ENCODE measurements at places on chromosomes 6 and 20.

DNA sequence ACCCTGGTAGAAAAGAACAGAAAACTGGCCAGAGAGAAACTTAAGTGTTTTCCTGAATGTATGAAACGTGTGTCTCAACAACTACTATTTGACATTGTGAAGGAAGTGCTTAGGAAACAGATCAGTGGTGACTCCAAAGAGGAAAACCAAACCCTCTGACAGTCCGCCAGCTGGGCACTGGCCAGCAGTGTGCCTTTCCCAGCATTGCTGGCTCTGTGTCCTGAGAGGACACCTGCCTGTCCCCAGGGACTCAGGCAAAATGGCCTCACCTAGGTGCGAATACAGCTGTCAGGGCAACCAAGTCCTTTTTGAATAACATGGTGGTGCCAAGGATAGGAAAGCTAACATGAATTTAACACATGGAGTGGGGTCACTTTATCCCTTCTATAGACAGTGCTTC lies 72.5 kb downstream of the NDUFAF5 start:
- no peak for DNase-seq

- no peak for DNase-seq
Observed at GRCh38 chr6:52958546-52959255, 36.4 kb downstream of the GSTA4 start.

GRCh38 chr20:21498635-21499034 lies 15.2 kb downstream of the NKX2-2 start:
- no peak for DNase-seq

DNA sequence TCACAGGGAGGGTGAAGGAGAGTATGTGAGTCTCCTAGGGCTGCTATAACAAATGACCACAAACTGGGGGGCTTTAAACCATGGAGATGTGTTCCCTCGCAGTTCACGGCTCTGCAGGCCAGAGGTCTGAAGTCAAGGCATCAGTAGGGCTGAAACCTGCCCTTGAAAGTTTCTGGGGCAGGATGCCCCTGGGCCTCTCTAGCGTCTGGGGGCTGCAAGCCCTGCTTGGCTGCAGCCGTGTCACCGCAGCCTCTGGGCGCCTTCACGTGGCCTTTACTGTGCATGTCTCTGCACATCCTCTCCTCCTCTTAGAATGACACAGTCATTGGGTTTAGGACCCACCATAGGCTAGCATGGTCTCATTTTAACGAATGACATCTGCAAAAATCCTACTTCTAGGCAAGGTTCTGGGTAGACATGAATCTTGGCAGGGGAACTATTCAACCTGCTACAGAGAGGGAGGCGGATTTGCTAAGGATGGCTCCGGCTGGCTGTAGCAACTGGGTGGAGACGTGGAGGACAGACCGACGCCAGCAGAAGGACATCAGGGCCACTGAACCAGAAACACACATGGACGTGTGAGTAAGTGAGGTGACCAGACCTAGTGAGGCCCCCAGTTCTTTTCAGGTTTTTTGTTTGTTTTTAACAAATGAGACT lies 58.6 kb downstream of the PHACTR3 start:
- no peak for DNase-seq

DNA sequence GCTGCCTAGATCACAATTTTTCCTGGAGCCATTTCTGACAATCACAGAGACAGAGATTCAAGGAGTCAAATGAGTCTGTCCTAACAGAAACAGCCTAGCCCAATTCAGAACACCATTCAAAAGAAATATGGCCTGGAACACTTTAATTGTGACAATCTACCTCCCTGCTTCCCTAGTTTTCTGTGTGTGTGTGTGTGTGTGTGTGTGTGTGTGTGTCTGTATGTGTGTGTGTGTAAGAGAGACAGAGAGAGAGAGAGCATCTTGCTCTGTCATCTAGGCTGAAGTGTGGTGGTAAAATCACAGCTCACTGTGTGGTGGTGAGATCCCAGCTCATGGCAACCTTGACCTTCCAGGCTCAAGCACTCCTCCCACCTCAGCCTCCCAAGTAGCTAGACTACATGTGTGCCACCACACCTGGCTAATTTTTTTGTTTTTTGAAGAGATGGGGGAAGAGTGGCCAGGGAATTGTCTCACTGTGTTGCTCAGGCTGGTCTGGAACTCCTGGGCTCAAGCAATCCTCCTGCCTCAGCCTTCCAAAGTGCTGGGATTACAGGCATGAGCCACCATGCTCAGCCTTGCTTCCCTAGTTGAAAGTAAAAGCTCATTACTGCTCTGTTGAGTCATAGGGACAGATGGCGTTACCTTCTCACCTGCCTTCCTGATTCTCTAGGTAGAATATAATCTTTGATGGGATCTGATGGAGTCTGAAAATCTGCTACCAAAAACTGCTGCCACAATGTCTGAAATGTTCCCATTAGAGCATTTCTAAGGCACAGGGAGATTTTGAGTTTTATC lies 89.6 kb upstream of the BEND6 start:
- DNase-seq = no peak

- DNase-seq = peak; percentile 57
Observed at GRCh38 chr6:13813621-13814175, 659 bp downstream of the MCUR1 start.

- DNase-seq = peak; percentile 46
Observed at GRCh38 chr20:44646641-44647274, 4.7 kb downstream of the ADA start.

All from fibroblast of mammary gland (primary cell).